ENCODE measurements at places on chromosomes 7 and 10.

GRCh38 chr7:43592326-43592725, 9.4 kb downstream of the STK17A start:
- no peak for DNase-seq

DNA sequence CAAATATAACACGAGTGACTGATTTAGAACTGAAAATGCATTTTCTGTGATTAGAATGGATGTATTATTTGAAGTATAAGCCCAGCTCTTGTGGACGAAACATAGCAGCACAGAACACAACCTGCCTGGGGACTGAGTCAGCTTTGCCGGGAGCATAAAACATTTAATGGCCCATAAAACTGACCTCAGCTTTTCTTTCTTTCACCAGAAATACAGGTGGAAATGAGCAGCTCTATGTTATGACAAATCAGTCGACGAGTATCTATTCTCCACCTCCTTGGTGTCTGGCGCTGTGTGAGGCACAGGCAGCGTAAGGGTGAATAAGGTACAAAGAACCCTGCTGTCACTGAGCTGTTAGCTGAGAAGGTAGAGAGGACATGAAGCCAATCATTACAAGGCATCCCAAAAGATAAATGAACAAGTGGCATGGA, 471.6 kb upstream of the AKR1E2 start:
- DNase-seq = no peak

DNA sequence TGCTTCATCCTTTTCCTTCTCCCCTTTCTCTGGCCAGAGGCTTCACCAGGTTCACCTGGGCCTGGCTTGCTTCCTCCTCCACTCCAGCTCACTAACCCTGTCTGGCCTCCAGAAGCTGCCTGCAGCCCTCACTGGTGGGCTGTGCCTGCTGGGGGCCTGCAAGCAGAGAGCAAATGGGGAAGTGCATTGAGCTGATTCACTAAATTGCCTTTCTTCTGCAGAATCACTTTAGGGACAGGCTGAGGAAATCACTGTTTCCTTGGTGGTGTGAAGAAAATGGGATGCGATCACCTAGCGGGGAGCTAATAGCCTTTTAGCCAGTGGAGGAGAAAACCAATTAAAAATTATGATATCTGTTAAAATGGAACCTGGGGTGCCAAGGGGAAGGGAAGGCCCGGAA, 3.0 kb downstream of the RET start:
- no peak for DNase-seq

DNA sequence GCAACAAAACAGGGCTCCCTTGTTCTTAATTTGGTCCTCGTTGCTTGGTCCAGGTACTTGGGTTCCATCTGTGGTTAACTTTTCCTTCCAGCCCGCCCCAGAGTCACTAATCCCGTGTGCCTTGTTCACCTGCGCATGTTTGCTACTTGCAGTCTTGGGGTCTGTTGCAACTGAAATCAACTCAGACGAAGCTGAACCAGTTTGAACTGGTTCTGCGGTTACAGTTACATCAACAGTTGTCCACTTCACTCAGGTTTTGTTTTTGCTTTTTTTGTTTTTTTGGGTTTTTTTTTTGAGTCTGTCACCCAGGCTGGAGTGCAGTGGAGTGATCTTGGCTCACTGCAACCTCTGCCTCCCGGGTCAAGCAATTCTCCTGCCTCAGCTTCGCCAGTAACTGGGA, 34.7 kb downstream of the TRRAP start:
- DNase-seq = no peak

DNA sequence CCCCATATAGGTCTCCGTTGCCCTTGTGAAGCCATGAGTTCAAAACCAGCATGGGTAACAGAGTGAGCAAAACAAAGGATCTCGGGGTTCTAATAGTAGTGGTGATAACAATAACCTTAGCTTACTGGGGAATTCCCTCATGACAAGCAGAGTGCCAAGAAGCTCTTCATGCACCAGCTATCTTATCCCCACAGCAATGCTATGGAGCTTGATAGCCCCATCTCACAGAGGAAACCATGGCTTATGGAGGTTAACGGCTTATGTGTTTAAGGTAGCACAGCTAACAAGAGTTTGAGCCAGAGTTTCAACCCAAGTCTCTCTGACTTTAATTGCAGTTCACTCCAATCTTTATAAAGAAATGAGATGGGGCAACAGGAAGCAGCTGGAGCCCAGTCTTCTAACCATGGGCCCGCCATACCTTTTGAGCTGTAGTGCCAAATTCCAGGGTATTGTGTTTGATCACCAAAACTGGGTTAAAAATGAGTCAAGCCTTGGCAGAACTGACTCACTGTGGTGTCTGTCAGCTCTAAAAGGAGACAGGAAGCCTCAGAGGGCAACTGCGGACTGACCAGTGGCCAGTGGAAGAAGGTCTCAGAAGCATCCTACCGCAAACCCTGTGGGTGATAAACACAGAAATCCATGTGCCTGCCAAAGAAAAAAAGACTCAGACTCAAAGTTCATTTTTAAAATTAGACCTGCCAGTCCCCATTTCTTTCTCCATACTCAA, 16.5 kb upstream of the PLAU start:
- DNase-seq = no peak

DNA sequence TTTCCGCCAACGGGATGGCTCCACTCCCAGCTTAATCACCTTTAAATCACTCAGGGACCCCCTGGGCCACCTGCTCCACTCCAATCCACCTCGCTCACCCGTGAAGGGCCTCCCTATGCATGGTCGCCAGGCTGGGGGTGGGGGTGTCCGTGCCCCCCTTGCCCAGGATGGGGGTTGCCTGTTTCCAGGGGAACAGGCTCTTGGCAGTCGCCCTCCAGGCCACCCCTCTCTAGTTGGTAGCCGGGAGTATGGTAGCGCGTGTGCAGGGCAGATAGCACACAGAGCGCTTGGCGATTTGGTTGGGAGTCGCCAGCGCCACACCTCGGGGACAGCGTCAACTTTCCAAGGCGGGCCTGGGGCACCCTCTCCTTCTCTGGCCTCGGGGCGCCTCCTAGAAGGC, 134.9 kb upstream of the ZNF92 start:
- DNase-seq = no peak

GRCh38 chr7:90977056-90977455, 287.2 kb upstream of the FZD1 start:
- no peak for DNase-seq

- DNase-seq = no peak
Measured at GRCh38 chr10:92689663-92690210, at the start of gene HHEX. TSS of gene HHEX (plus strand) at chr10:92689955. CDS start at chr10:92689987, 32 bp downstream.

- no peak for DNase-seq
Measured at GRCh38 chr7:2665359-2665791, 22.6 kb upstream of the AMZ1 start.

DNA sequence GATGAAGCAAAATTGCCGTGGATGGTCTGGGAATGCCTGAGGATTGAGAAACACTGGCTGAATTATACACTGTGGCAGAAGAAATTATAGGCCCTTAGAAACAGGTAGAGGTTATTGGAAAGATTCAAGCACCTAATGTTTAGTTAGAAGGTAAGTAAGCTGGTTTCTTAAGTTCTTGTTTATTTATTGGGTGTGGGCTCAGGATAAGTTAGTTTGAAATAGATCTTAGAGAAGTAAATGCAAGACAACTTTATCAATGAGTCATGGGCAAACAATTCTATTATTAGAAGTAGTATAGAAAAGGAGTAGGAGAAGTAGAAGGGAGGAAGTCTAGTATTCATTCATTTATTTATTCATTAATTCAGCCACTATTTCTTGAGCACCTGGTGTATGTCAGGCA, 96.5 kb downstream of the KAT6B start:
- DNase-seq = no peak

DNA sequence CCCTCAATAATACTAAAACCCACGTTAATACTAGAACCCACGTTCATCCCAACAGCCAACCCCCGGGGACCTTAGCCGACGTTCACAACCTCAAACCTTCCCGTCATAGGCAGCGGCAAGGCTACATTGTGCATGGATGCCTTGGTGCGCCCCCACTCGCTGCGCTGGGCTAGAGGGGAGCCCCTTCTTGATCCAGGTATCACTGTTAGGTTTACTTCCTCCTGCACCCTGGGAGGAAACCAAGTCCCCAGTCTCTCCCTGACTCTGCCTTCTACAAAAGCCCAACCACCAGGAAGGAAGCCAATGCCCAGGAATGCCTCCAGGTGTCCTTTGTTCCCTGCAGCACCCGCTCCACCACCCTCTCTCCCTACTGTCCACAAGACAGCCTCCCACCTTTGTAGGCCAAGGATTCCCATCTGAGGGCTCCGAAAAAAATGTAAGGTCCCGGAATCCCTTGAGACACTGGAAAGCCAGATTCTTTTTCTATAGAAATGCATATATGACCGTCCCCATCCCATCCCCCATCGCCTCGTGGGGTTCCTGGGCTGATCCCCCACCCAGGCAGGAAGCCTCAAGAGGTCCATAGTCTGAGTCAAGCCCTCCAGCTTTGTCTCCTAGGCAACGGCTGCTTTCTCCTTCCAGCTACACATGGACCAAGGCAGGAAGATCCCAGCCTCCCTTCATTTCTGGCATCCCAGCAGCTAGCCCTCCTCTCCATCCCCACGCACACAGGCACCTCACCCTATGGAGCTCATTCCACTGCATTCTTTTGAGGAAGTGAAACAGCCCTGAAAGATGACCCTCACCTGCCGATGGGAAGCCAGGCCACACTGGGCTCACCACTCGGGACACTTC, 25.2 kb downstream of the CTBP2 start:
- DNase-seq = no peak

- no peak for DNase-seq
Measured at GRCh38 chr10:92124616-92125143, 166.2 kb downstream of the CPEB3 start.

- DNase-seq = no peak
Measured at GRCh38 chr10:122112625-122113160, 123.7 kb downstream of the TACC2 start.

DNA sequence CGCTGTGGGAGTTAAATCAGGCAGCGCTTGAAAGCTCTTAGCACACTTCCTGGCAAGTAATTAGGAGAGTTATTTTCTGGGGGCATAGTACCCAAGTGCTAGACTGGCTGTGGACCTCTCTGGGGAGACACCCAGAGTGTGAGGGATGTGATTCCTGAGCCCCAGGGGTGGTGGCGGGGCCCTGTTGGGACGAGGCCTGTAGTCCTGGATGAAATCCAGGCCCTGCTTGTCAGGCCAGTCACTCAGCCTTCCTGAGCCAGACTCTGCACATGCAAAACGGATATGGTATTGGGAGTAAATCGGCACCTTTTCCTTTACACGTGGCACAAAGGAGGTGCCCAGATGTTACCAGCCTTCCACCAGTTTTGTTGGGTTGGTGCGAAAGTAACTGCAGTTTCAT, 31.2 kb downstream of the TRRAP start:
- DNase-seq = no peak

DNA sequence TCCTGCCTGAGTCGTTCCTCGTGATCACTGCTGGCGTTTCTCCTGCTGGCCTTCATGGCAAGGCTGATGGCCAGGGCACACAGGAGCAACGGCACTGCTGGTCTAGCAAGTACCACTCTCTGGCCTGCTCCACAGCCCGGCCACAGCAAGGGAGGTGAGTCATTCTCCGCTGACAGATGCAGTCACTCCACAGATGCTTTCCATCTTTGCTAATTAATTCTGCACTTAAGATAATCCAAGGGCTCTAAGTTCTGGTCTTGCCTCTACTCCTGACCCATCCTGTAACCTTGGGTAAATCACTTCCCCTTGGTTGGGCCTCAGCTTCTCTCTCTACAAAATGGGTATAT, 244.4 kb downstream of the RPS24 start:
- no peak for DNase-seq

- no peak for DNase-seq
Measured at GRCh38 chr10:116201011-116201410, 72.0 kb downstream of the GFRA1 start.

GRCh38 chr7:133804127-133804526, 323.0 kb upstream of the LRGUK start:
- no peak for DNase-seq

- DNase-seq = no peak
Measured at GRCh38 chr7:73382934-73383503, 50.6 kb upstream of the FZD9 start.

- DNase-seq = no peak
Measured at GRCh38 chr7:28811701-28812430, 146.3 kb downstream of the TRIL start.

DNA sequence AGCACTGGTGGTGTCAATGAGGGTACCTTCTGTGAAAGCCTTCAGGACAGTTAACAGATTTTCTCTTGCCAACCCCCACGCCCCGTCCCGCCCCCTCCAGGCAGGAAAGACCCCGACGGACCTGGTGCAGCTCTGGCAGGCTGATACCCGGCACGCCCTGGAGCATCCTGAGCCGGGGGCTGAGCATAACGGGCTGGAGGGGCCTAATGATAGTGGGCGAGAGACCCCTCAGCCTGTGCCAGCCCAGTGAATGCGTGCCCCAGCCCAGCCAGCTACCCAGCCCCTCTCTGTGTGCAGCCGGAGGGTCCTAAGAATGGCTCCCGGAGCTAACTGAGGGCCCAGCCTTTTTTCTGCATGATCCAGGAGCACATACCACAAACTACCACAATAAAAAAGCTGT, 713 bp upstream of the HOGA1 start:
- DNase-seq = no peak

GRCh38 chr10:76420725-76421124, 989.3 kb downstream of the LRMDA start:
- DNase-seq = no peak

DNA sequence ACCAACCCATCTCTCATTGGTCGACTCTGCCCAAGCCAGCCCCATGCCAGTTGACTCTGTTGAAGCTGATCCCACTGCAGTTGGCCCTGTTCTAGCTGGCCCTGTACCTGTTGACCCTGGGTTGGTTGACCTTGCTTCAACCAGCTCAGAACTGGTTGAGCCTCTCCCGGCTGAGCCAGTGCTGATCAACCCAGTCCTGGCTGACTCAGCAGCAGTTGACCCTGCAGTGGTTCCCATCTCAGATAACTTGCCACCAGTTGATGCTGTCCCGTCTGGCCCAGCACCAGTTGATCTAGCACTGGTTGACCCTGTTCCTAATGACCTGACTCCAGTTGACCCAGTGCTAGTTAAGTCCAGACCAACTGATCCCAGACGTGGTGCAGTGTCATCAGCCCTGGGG, 7.4 kb downstream of the PPRC1 start:
- DNase-seq = no peak

- DNase-seq = no peak
Measured at GRCh38 chr10:113475381-113475807, 77.5 kb upstream of the HABP2 start.

DNA sequence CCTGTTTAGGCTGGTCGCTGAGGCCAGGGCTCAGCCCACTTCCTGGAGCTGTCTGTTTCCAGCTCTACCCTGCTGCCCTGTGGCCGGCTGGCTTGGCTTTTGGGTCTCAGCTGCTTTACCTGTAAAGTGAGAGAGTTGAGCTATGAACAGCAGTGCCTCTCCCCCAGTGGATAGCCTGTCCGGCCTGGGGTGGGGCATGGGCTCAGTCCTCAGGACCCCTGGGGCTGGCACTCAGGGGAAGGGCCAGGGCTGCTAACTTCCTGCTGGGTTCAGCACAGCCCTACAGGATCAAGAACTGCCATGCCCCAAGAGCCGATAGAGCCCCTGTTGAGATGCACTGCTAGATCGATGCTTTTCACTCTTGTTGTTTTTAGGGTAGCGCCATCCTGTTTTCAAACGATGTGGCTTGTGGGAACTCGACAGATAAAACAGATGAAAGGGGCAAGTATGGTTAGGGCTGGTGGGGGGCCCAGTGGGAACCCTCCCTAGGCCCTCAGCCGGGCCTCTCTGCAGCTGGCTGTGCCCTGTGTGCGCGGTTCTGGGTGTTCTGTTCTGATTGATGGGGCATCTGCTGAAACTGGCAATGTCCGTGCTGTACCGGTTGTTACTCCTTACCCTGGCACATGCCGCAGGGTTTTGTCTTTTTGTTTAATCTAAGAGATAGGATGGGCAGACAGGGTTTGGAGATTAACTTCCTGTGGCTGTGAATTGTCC, 10.0 kb upstream of the SFRP5 start:
- no peak for DNase-seq

GRCh38 chr10:34687434-34688210, 127.5 kb downstream of the PARD3 start:
- no peak for DNase-seq
